ENCODE measurements at places on chromosomes 1 and 21.

- no peak for DNase-seq
Measured at GRCh38 chr21:15006594-15007230, 58.1 kb downstream of the NRIP1 start.

DNA sequence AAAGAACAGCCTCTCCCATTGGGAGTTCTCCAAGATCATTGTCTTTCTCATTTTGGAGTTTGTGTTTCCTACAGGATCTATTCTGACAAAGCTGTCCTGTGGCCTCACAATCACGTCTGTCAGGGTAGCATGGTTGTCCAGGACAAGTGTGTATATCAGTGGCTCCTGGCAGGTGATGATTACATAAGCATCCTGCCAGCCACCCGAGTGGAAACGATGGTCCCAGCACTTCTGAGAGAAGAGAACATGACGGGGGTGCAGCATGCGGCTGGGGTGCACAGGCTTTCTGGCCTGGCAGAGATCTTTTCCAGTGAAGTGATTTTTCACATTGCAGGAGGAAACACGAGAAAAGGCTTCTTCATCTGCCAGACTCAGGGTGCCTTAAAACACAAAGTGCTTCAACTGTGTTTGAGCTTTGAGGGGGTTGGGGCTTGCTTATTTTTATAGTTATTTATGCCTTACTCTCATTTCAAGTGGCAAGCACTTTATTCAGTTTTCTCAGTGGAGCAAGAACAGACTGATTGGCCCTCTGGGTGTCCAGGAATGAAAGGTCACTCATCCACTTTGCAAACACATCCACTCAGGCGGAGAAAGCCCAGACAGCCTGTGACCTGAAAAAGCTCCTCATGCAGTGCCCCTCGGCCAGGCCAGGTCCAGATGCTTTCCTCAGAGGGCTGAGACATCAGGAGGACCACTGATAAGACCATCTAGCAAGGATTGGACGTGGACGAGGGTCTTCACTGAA lies 186.0 kb downstream of the DUSP10 start:
- DNase-seq, result no peak

DNA sequence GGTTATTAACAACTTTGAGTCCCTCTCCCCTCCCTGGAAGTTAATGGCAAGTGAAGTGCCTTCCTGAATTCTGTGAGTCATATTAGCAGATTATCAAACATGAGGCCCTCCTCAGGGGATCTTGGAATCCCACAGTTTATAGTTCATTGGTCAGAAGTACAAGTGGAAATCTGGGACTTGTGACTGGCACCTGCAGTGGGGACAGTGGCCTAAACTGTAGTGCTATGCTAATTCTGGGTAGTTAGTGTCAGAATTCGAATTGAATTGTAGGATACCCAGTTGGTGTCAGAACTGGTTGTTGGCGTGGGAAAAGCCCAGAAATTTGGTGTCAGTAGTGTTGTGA lies 26.2 kb downstream of the ZYG11B start:
- no peak for DNase-seq

DNA sequence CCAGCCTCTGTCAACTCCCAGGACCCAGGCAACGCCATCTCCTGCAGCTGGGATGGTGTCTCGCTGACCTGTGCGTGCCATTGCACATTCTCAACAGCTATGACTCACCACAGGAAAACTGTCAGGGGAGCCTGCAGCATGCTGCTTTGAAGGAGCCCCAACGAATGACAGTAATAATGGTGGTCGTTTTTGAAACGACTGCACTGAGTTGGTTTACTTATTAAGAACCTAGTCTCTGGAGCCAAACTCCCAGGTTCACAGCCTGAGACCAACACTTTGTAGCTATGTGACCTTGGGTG lies 21.6 kb downstream of the TCEA3 start:
- DNase-seq, result no peak

DNA sequence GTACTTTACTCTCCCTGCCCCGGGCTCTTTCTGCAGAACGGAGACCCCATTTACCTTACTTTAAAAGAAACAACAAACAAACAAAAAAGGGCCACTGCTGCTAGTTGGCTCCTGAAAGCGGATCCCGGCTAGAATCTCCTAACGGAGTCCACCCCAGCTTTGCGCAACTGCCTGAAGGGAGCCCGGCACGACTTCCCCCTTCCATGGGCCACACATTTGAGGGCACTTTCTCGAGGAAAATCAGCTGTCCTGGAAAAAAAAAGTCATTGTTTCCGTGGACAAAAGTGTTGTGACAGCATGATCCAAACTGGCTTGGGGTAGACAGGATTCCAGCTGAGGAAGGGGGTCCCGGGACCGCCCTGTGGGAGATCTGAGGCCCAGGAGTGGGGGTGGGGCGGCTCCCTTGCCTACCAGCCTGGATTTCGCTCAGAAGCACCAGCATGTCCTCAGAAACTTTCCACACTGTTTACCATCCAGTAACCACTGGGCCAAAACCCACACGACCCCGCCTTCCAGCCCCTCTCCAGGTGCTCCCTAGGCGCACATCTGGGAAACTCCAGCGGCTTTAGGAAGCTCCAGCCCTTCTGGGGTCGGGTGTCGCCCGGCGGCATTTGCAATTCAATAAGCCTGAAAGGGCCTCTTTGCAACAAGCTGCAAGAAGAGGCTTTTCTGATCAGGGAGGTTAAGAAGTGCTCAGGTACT lies 4.8 kb downstream of the RIPK4 start:
- DNase-seq, result no peak

GRCh38 chr1:226627050-226627755 lies 78.6 kb downstream of the STUM start:
- no peak for DNase-seq

DNA sequence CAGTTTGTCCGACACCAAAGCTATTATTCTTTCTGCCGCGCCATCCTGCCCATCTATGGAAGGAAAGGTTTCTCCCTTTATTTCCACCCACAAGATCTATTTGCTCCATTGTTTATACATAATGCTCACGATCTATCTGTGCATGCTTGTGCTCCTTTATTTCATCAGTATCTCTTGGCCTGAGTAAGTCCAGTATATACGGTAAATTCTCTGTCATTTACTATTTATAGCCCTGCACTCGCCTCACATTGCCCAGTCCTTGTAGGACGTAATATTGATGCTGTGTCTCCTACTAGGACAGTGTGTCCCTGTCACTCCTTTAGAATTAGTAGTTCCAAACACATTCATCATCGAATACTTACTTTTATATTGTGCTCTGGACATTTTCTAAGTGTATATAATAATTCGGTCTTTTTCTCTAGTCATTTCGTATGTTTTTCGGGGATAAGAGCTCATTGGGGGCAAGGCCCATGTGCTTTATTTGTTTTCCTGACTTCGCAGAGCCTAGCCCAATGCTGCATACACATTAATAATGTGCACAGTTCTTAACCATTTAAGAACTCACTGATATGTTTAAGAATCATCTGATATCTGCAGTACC lies 3.1 kb upstream of the NID1 start:
- no peak for DNase-seq

- DNase-seq, result no peak
Measured at GRCh38 chr1:175866776-175867175, 123.4 kb upstream of the TNR start.

GRCh38 chr1:24294228-24294672 lies 24.9 kb upstream of the GRHL3 start:
- DNase-seq, result no peak

- DNase-seq, result no peak
Measured at GRCh38 chr1:158371188-158371953, 17.7 kb downstream of the CD1E start.

DNA sequence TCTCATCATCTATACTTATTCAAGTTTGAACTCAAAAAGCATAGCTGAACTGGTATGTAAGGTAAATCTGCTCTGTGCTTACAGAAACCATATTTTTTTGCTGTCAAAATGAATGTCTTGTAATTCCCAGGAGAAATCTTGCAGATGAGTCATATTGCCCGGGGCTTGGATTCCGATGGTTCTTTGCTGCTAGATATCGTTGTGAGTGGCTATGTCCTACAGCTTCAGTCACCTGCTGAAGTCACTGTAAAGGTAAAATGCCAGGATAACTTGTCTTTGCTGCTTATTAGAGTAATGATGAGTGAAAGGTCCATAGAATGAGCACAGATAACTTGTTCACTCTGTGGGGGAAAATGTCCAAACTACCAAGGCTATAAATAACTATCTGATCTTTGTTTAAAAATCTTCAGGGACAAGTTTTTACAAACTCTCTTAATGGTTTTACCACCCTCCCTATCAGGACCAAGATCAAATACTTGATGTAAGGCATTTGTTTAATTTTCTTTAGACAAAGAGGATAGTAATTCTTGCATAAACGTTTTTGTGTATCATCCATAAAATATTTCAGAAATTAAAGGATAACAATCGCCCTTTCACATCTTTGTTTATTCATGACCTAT lies 222.3 kb downstream of the TPR start:
- no peak for DNase-seq

DNA sequence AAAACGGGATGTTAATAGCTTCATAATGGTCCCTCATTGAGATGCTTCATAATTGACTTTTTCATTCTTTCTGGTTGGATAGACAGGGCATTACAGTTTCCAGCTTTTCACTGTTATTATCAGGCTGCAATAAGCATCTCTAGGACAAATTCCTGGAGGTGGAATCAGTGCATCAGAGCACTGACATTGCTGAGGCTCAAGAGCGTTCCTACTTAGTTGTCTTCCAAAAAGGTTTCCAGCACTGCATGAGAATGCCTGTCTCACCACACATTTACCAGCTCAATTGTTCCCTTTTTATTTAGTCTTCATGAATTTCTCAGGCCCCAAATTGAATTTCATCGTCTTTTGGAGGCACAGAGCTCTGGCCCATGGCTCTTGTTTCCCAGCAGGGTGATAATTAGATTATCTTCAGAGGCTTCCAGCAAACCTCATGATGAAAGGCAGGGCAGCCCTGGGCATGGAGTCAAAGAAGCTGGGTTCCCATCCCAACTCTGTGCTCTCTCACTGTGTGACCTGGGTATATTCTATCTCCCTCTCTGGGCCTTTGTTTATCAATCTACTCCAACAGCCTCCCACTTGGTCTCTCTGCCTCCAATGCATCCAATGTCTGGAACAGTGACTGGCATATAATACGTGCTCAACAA lies 451.4 kb downstream of the PTPRU start:
- DNase-seq, result no peak

GRCh38 chr1:32240140-32240951 lies 6.7 kb upstream of the FAM167B start:
- peak; percentile 49 for DNase-seq

DNA sequence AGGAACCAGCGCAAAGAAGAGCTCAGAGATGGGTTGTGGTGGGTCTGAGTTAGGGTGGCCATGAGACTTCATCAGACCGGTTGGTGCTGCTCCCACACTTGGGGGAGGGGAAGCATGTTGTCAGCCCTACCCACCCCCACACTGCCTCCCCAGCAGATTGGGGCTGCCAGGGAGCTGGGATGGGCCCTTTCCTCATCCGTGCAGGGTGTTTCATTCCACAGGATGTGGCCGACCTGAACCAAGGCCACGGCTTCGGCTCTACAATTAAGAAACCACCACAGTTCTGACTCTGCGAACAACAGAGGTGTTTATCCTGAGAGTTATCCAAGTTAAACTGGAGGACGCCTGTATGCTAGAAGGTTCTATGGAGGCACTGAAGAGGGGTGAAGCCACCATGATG lies 171.2 kb downstream of the ETS2 start:
- DNase-seq, result no peak

- DNase-seq, result no peak
Measured at GRCh38 chr1:156102633-156103511, 11.6 kb upstream of the LMNA start.

GRCh38 chr1:220221670-220222069 lies 50.6 kb downstream of the RAB3GAP2 start:
- no peak for DNase-seq

GRCh38 chr1:67683766-67684525 lies 1.1 kb upstream of the GADD45A start:
- DNase-seq, result no peak

- no peak for DNase-seq
Measured at GRCh38 chr1:36440044-36440443, 10.2 kb downstream of the OSCP1 start.

- DNase-seq, result peak; percentile 80
Measured at GRCh38 chr1:173868266-173869020, at the start of gene ZBTB37. ZBTB37 (plus strand) TSS chr1:173868380; CDS start chr1:173870226, 1,846 bp downstream.

DNA sequence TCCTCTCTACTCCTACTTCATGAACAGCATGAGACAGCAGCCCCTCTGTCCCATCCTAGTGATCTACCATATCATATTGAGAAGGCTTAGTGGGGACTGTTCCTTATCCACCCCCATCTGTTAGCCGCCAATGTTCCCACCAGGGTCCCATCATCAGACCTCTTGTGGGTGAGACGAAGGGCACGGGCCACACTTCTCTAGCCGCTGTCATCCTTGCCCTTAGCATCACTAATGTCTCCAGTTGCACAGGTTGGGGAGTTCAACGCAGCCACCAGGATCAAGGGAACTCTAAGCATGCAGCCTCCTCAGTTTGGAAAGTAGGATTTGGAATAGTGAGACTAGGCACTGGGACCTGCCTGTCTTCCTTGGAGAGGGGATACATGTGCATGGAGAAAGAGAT lies 20.1 kb downstream of the INKA2 start:
- DNase-seq, result no peak

GRCh38 chr1:239363930-239364329 lies 22.4 kb upstream of the CHRM3 start:
- no peak for DNase-seq

GRCh38 chr1:163295949-163296348 lies 25.8 kb upstream of the NUF2 start:
- no peak for DNase-seq

DNA sequence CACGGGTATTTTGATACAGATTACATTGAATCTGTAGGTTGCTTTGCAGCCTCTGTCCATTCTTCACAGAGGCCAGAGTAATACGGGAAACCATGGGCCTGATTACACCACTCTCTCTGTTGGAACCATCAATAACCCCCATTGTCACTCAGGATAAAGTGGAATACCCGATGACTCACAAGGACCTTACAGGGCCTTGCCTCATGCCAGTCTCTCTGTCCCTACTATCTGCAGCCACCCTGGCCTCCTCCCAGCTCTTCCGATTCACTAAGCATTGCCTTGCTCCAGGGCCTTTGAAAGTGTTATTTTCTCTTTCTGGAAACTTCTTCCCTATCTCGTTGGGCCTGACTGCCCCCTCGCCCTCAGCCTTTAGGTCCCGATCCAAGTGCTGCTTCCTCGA lies 61.7 kb downstream of the HMGB4 start:
- DNase-seq, result no peak

- no peak for DNase-seq
Measured at GRCh38 chr1:53617851-53618499, 121.0 kb downstream of the GLIS1 start.

DNA sequence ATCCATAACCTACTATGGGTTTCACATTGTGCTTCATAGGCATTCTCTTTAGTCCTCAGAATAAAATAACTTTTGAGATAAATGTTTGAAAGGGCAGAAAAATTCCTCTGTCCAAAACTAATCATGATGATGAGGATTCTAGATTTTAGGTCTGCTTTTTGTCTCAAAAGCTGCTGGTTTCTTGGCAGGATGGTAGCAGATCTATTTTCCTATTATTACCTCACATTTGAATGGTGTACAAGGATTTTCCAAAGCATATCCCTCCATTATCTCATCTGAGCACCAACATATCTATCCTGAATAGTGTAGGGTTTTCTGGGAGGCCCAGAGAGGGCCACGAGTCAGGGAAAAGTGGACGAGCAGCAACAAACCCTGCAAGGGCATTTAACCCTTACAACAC lies 201.9 kb downstream of the PLPP3 start:
- DNase-seq, result no peak

GRCh38 chr1:153251562-153251961 lies 7.9 kb upstream of the LORICRIN start:
- DNase-seq, result no peak

Measured in AML-193 (cell line).